G401 (cell line): ENCODE measurements at places on chromosomes 12 and 14.

DNA sequence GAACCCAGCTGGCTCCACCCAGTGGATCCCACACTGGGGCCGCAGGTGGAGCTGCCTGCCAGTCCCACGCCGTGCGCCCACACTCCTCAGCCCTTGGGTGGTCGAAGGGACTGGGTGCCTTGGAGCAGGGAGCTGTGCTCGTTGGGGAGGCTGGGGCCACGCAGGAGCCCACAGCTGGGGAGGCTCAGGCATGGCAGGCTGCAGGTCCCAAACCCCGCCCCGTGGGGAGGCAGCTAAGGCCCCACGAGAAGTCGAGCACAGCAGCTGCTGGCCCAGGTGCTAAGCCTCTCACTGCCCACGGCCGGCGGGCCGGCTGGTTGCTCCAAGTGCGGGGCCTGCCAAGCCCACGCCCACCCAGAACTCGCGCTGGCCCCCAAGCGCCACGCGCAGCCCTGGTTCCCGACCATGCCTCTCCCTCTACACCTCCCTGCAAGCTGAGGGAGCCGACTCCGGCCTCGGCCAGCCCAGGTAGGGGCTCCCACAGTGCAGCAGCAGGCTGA lies 56.2 kb downstream of the ANO2 start:
- DNase-seq: no peak

- DNase-seq: no peak
Measured at GRCh38 chr14:73810478-73811163, 41.0 kb upstream of the PTGR2 start.

- DNase-seq: no peak
Measured at GRCh38 chr12:10455766-10456165, 2.6 kb upstream of the KLRC1 start.

DNA sequence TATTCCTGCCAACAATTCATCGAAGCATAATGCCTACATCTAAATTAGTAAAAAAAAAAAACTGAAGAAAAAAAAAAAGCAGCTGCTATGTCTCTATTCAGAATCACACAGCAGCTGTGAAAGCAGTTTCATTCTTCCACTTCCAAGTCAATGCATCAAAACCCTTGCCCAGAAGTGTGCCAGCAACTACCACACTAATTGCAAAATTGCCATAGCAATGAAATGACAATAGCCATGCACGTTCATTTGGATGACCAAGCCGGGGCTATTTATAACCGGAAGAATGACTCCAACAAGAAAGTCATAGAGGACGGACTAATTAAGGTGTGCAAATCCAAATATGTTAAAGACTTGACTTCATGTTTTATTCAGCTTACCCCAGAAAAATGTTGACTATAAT lies 42.5 kb downstream of the SLC2A13 start:
- no peak for DNase-seq

DNA sequence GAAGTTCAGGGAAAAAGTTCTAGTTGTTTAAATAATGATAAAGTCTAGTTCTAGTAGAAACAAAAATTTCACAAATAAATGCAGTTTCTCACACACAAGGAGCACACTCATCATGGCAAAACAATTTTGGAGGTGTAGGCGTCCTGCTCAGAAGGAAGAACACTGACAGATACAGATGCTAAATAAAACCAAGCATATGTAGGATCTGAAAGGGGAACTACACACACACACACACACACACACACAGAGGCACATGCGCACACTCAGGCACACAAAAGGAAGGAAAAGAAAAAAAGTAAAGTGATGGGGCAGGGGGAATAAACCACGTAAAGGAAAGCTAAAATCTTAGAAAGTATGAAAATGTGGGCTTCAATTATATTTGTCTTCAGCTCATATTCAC lies 117.7 kb downstream of the SOX5 start:
- DNase-seq: no peak
